Esophagus squamous epithelium (tissue), 5 donors: ENCODE measurements at places on chromosomes 2 and 18.

DNA sequence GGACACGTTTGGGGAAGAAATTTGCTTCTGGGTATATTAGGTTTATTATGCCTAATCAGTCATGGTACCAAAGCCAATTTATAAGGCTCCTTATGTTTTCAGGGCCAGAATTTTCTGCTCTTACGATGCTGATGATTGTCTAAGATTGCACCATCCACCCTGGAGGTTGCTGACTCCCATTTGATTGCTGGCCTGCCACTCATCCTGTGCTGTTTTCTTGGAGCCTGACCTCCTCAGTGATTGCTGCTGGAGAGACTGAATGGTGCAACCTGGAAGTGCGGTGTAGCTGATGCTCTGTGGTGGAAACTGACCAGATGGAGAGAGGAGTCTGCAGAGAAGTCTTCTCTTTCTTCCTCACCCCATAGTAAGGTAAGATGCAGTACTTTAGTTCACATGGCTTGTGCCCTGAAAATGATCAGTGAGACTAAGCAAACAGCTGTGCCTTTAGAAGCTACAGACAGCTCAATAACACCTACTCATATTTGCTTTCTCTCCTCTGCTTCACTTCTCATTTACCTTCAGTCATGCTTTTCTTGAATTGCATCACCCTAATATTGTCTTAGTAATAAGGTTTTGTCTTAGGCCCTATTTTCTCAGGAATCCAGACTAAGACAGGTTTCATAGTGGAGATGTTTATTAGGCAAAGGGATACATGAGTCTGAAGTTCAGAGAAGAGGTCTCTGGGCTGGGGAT is 17.4 kb downstream of the ZNF24 start:
- no peak for DNase-seq

DNA sequence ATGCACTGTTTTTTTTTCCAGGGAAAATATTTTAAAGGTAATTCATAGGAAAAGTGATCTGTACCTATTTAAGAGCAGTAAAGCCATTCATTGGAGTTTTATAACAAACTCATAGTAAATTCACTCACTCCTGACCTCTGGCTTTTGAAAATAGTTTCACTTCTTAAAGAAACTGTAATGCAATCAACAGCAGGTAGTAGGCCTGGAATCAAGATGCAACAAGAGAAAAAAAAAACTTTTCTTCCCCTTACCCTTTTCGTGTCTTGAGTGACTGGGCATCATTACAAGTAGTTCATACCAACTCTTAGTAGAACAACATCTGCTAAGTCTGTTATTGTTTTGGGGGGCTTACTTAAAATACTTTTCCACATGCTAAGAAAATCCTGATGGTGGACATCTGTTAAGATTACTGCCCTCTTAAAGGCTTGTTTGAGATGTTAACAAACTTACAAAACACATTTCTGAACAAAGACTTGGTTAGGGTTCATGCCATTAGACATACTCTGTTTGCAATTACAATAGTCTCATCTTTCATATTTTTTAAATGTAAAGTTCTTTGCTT is 164.1 kb upstream of the FOSL2 start:
- no peak for DNase-seq

DNA sequence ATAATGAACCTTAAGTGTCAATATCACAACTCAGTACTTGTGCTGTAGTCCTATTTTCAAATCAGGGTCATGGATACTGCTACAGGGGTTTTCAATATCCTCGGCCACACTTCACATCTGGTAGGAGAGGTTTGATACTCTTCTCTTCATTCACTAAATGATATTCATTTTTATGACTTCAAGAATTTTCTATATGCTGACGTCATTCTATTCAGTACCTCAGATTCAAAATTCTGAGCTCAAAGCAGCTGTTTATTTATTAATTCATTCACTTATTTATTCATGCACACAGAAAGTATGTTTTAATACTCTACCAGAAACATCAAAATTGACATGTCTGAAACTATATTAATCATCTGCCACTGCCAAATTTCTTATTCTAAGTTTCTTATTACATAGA is 866.9 kb upstream of the LRRTM1 start:
- DNase-seq, result no peak

DNA sequence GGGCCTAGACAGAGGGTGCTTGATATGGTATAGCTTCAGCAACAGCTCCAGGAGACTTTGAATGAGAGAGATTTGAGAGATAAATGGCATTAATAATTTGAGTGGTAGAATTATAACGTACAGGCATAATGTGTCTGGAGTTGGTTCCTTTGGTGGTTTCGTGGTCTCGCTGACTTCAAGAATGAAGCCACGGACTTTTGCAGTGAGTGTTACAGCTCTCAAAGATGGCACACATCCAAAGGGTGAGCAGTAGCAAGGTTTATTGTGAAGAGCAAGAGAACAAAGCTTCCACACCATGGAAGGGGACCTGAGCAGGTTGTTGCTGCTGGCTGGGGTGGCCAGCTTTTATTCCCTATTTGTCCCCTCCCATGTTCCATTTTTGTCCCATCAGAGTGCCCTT is 23.1 kb downstream of the PDCD1 start:
- DNase-seq, result no peak

- no peak for DNase-seq
Measured at GRCh38 chr2:232872826-232873225, 2.8 kb downstream of the SNORC start.

GRCh38 chr18:24212939-24213338 is 74.1 kb downstream of the CABYR start:
- no peak for DNase-seq

- DNase-seq, result no peak
Measured at GRCh38 chr2:3207091-3207491, 170.5 kb downstream of the EIPR1 start.

GRCh38 chr2:162058973-162059668 is 14.9 kb downstream of the DPP4 start:
- DNase-seq, result no peak

DNA sequence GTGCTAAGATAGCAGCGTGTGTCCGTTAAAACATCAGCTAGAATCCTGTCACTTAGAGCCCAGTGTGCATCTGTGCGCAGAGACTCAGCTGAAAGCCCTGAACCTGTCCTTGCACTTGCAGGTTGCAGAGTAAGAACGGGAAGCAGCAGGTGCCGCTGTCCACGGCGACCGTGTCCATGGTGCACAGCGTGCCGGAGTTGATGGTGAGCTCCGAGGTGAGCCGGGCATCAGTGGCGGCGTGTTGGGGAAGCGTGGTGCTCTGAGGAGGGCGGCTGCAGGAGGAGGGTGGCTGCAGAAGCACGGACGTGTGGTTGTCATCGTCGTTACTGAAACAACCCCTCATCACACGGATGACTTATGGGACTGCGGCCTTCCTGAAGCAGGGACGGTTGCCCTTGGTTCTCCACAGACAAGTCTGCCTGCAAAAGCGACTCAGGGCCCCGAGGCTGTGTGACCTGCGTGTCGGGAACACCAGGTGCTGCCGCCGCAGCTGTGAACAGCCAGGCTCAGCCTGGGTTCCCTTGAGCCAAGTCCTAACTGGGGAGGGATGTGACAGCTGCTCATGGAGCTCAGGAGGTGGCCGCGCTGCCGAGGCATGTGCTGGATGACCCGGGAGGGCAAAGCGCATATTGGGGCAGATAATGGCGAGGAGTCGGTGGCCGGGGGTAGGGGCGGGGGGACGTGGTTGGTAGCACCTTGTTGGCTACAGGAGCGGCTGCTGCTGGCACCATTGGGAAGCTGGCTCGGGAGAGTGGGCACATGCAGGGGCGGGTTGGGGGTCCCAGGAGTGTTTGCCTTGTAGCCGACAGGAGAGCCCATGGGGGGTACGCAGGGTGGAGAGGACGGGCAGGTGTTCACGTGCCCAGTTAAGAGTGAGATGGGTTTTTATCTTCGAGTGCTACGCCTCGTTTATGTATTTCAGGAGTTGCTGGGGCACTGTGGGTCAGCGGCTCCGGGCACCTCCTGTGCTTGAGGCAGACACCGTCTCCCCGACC is 16.6 kb downstream of the CTDP1 start:
- DNase-seq, result no peak

DNA sequence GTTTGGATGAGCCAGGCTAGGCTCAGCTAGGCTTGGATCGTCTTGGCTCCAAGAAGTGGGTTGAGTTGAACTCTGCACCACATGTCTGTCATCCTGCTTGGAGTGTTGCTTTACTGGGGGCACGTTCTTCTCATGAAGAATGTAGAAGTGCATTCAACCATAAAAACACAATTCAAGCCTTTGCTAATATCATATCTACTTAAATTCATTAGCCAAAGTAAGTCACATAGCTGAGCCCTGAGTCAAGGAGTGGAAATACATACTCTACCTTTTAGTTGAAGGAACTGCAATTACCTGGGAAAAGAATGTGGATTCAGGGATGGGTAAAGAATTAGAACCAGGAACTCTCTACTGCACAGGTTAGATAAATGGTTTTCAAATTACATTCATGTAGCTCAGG is 360.4 kb upstream of the KCNH7 start:
- no peak for DNase-seq

DNA sequence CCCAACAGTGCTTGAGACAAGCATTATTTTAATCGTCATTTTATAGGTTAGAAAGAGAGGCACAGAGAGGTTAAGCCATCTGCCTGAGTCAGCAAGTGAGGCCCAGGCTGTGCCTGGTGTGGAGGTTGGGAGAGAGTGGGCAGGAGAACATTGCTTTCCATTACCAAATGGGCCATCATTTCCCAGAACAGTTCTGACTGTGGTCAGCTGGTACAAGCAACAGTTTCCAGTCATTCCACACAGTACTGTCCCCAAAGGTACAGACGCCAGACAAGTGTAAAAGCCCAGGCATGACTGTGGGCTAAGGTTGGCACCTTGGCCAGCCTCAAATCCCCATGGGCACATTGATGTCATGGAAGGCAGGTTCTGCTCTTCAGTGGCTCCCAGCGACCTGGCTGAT is 98.2 kb upstream of the LCLAT1 start:
- DNase-seq, result no peak

DNA sequence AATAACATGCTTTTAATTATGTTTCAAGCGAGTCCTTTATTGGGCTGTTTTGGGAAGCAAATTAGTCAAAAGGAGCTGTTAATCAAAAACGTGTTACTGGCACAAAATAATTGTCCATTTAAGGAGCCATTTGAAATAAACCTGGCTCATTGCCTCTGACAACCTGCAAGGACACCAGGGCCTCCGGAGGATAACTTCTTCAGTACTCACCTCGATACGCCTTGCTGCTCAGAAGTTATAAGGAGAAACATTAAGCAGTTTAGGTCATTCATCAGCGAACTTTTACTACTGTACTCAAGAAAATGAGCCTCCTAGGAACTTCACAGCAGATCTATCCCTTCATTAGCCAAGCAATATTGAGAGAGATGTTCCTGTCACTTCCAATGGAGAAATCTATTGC is 1579.2 kb upstream of the ACVR2A start:
- no peak for DNase-seq

- no peak for DNase-seq
Measured at GRCh38 chr2:148876202-148876594, 1.2 kb downstream of the KIF5C start.

DNA sequence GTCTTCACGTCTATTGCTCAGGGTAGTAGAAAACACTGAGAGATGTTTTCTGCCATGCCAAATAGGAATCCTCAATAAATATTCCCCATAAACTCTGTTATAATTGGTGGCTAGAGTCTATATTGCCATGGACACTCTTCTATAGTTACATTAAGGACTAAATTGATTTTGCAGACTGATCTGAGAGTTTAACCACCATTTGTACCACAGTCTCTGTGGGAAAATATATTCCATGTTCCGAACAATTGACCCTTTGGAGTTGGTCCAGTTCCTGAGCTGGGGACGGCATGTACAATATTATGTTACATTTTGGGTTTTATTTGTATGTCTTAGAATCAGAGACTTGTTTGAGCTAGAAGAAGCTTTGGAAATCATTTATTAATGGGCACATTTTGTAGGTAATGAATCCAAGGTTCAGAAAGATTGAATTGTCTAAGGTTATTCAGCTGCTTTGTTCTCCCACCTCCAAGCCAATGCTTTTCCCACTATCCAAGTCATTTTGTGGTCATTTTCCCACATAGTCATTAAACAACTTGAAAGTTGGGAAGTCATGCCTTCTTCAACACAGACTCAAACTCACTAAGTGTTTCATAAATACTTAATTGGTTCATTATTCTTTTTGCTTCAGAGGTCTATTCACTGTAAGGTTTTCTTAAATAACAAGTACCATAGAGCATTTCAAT is 5.1 kb upstream of the PPP1CB start:
- DNase-seq, result no peak
